ENCODE measurements at places on chromosomes 1 and 21.
A peak's percentile ranks its signal among the peaks of the same experiment; 100 is the strongest.

DNA sequence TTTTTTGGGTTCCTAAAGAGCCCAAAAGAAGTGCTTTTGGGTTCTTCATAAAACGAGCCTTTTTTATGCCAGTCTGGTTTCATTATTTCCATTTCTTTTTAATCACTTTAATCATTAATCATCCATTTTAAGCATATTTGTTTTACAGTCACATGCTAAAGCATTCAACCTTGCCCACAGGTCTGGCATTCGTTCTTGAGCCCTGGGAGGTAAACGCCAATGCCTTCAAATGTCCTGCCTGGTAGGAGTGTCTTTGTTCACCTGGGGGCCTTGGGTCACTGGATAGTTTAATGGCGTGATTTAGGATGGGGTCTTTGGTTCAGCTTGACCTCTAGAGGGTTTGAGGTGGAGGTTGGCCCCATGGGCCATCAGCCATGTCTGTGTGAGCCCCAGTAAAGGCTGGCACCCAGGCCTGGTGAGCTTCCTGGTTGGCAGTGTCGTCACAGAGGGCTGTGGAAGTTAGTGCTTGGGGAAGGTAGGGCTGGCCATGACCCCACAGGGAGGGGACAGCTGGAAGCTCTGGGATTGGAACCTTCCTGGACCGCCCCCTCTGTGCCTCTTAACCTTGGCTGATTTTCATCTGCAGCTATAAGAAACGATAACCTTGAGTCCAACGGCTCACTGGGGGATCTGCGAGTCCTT lies 20.2 kb downstream of the C1orf174 start:
- DNase-seq, result no peak

GRCh38 chr1:199784138-199784895 lies 243.2 kb upstream of the NR5A2 start:
- DNase-seq, result no peak

DNA sequence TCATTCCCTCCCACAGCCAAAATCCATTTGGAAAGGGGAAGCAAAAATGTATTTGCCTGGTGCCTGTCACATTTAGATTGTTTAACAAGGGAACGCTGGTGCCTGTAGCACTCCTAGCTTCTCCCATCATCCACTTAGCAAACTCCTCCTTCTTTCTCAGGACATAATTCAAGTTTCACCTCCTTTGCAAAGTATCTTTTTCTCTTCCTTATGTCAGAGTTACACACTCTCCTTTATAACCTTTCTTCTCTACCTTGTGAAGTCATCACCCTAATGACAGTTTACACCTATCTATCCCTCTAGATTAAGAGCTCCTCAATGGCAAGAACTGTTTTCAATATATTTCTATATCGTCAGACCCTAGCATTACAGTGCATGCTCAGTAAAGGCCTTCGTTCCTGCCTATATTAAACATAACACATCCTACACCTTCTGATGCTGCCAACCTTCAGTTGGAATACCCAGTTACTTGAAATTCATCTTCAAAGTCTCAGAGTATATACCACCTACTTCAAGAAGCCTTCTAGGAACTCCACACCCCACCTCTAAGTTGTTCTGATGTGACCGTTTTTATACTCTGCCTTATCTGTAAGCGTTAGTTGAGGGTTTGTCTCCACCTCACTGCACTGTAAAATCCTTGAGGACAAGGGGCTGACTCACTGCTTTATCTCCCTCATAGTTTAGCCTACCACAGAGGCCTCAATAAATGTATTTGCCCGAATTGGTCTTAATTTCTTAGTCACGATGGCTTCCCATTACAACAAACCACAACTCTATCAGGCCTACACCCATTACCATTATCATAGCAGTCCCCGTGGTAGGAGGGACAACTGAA lies 1.0 kb upstream of the EPS15 start:
- DNase-seq, result no peak

GRCh38 chr1:243264717-243265116 lies 8.9 kb downstream of the SDCCAG8 start:
- no peak for DNase-seq

GRCh38 chr1:184954232-184954995 lies 19.9 kb downstream of the NIBAN1 start:
- no peak for DNase-seq

DNA sequence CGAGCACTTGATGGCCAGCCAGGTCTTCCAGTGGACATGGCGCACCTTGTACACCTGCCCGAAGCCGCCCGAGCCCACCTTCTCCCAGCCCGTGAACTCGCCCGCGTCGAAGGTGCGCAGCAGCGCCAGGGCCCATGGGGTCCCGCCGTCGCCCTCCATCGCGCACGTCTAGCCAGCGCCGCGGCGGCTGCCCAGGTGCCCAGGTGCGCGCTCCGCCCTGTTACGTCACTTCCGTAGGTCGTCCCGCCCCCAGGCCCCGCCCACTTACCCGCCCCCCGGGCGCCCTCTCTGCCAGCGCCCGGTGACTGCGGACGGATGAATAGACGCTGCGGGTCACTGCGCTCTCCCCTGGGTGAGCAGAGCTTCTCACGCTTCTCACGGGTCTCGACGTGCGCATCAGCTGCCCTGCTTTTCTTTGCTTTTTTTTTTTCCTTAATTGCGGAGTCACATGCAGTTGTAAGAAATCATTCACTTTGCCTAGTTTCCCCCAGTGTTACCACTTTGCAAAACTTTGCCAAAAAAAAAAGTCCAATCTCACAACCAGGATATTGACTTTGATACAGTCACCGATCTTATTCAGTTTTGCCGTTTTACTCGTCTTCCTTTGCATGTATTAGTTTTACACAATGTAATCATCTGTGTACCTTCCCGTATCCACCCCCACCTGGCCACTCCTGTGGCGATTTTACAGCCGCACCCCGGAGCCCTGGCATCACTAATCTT lies at the start of gene RIPK4:
TSS of gene RIPK4 (minus strand) at position 170 of the 723 bp plus-strand sequence. CDS start at position 159, 11 bp downstream.
- peak; percentile 61 for DNase-seq

GRCh38 chr1:24609949-24610517 lies 33.1 kb upstream of the SRRM1 start:
- DNase-seq, result no peak

- no peak for DNase-seq
These were observed 15.1 kb downstream of the NEK7 start for GRCh38 chr1:198171667-198172540.

DNA sequence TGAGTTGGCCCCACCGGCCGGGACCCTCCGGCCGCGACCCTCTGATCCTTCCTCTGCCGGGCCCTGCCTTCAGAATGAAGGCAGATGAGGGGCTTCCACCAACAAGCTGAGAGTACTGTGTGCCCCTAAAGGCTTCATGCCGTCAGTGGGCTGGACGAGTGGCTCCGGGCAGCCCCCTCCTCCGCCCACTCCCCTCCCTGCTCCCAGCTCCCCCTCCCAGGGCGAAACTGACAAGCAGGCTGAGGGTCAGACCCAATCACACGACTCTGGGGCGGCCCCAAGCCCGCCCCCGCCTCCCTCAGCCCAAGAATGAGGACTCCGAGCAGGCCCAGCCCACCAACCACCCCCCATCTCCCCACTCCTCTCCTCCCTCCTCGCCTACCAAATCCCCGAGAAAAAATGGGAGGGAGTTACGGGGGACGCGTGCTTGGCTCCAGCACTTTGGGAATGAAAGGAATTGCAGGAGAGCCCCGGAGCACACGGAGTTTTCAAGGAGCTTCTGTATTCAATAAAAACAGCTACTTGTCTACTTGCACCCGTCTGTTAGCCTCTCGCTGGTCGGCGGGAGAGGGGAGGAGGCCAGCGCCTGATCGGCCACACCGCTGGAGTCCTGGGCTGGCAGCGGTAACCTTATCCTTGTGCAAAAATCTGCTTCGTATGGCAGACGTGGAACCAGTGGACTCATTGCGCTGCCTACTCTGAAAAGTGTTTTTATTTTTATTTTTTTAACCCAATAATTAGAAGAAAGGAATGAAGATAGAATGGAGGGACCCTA lies at the start of gene COL11A1:
TSS of gene COL11A1 (minus strand) at position 147 of the 775 bp plus-strand sequence. CDS start 344 bp downstream, outside the sequence.
- peak; percentile 73 for DNase-seq

GRCh38 chr1:154751690-154752089 lies 118.4 kb downstream of the KCNN3 start:
- no peak for DNase-seq

DNA sequence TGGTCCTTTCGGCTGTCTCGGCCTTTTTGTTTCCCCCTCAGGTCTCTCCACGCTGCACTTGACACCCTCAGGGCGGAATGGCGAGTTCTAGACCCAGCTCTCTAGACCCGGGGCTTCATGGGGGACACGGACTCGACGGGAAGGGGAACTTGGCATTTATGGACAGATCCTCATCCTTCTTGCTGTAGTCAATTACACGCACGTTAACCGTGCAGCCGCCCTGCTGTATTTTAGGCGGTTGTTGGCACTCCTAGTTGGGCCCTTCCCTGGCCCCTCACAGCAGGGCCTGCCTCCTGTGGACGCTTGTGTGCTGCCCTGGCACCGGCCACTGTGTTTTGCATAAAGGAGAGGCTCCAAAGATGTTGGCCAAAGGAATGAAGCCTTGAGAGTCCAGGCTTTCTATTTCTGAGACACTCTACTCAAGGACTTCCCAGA lies 558 bp upstream of the BTG3 start:
- no peak for DNase-seq

DNA sequence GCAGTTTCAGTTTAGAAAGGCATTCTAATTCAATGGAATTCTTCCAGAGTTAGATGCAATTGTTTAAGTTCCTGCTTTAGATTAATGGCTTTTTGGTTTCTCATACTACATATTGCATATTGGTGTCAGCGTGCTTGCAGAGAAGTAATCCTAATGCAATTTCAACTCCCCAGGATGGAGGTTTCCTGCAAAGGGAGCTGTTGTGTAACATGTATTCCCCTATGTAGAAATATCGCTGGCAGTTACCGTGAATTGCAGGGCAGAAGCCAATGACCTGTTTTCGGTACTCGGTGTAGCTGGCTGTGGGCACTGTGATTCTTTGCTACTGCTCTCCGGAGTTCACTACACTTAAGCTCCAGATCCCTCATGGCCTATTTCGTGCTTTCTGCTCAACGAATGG lies 256.1 kb upstream of the PTBP2 start:
- no peak for DNase-seq

- no peak for DNase-seq
These were observed 193.8 kb downstream of the DYRK1A start for GRCh38 chr21:37560385-37560784.

- no peak for DNase-seq
These were observed 24.7 kb downstream of the ZYG11A start for GRCh38 chr1:52867087-52867863.

DNA sequence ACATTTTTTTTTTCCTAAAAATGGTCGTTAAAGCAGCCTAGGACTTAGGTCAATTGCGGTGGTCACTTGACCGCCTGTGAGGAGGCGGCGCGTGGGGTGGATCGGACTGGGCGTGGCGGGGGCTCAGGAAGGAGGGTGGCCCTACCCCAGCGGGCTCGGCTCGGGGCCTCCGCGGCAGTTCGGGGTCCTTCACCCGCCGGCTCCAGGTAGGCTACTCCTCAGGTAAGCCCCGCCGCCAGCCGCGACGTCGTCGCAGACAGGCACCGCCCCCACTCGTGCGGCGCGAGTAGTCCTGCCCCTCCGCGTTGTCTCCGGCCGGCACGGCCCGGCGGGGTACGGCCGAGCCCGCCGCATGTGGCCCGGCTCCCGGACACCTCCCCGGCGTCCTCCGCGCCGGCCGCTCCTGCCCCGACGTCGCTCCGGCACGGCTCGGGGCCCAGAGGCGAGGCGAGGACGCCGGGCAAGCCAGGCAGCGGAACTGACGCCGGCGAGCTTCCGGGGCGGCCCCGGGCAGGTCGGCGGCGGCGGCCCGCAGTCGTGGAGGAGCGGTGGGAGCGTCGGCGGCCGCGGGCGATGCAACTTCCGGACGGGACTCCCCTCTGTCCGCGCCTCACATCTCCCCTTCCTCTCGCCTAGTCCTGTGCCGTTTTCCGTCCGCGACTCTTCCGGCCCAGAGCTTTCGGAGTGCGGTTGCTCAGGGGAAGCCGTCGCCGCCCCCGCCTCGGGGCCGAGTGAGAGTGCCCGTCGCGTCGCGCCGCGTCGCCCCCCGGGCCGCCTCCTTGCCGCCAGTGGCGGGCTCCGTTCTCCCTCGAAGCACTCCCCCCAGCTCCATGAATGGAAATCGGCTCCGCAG lies at the start of gene AGO3:
TSS of gene AGO3 (plus strand) at position 513 of the 853 bp plus-strand sequence. CDS start at position 835, 322 bp downstream.
- DNase-seq, result peak; percentile 52

GRCh38 chr21:31837618-31838390 lies 35.0 kb upstream of the HUNK start:
- no peak for DNase-seq

- peak; percentile 55 for DNase-seq
These were observed at the start of gene NIBAN1 for GRCh38 chr1:184974056-184974836. Gene NIBAN1, minus strand, starts transcription at chr1:184974508. Its CDS starts 152 bp downstream, at chr1:184974356.

- DNase-seq, result no peak
These were observed 239.9 kb downstream of the HHAT start for GRCh38 chr1:210568631-210569030.

- DNase-seq, result no peak
These were observed 310.2 kb downstream of the PTPRU start for GRCh38 chr1:29546496-29546895.

DNA sequence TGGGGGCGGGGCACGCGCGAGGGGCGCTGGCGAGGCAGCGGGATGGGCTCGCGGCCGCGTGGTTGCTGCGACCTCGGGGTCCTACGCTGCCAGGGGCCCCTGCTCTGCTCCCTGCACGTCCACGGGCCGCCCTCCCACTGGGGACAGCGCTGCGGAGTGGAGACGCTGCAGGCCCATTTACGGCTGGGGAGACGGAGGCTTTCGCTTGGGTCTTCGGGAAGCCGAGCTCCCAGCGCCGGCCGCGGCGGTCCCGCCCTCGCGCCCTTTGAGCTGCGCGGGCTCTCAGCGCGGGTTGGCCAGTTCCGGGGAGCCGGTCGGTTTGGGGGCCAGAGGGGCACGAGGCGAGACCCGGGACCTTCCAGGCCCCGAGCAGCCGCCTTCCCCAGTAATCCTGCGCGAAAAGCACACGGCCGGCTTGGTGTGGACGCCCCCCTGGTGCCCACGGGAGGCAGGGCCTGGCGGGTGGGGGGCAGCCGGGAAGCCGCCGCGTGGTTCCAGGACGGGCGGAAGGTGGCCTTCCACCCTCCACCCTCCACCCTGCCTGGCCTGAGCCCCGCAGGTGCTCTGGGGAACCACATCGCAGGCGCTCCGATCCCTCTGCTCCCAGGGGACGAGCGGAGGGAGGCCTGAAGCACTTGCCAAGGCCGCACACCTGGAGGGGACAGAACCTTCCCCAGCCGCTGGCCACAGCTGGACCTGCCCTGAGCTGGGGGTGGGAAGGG lies 570 bp upstream of the PEX10 start:
- no peak for DNase-seq

GRCh38 chr1:56304975-56305374 lies 274.4 kb downstream of the PLPP3 start:
- DNase-seq, result no peak

DNA sequence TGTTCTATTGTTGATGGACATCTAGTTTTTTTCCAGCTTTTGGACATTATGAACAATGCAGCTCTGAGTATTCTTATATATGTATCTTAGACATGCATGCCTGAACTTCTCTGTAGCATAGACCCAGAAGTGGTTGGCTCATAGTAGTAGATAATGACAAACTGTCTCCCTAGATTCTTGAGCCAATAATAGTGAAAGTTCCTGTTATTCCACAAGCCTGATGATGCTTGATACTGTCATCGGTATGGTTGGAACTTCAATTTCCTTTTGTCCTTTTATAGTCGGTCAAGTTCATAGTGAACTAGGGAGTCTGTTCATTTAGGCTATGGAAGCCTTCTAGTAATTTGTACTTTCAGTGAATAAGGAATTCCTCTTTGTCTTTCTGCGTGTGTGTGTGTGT lies 56.8 kb downstream of the MTR start:
- no peak for DNase-seq

- DNase-seq, result no peak
These were observed 74.8 kb downstream of the PLA2G4A start for GRCh38 chr1:186903374-186904136.

GRCh38 chr1:199463521-199464127 lies 563.9 kb upstream of the NR5A2 start:
- peak; percentile 72 for DNase-seq
